ENCODE measurements at places on chromosomes 13 and 19.

DNA sequence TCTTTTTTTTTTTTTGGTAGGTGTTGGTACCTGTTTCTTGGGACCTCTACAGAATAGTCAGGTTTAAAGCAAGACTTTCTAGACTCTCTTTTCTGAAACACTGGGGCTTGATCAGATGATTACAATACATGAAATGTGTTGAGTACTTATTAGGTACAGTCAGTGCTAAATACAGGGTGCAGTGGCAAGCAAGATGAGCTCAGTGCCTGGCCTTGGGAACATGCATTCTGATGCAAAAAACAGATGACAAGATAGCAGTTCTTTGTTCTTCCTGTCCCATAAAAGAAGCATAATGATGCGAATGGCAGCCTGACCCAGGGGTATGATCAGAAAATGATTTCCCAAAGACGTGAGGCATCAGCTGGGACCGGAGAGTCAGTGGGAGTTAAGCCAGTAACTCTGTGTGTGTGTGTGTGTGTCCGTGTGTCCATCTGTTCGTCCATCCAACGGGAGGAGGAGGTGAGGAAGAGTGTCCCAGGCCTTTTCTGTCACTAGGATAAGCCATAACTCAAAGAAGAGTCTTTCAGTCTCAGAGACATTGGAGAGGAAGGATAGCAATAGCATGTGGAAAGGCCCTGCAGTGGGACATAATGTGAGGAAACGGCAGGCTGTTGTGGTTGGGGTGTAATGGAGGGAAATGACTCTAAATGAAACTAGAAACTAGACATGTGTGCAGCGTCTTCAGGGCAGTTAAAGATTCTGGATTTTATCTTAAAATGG lies 32.2 kb downstream of the SLAIN1 start:
- DNase-seq = no peak

DNA sequence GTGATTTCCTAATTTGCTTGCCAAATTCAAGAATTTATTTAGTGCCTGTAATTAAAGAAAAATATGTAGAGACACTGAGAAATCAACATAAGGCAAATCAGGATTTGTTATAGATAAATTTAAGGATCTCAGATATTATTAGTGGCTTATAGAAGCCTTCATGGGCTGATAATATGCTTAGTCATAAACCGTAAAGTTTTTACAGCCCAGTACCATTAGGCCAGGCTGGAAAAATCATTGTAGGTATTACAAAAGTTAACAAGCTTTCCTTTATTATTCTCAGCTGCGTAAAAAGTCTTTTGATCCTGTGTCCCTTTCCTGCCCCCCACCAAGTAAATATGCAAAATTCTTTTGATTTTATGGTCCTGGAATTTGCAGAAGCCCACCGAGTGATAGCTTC lies 58.2 kb downstream of the SLITRK6 start:
- DNase-seq = no peak

DNA sequence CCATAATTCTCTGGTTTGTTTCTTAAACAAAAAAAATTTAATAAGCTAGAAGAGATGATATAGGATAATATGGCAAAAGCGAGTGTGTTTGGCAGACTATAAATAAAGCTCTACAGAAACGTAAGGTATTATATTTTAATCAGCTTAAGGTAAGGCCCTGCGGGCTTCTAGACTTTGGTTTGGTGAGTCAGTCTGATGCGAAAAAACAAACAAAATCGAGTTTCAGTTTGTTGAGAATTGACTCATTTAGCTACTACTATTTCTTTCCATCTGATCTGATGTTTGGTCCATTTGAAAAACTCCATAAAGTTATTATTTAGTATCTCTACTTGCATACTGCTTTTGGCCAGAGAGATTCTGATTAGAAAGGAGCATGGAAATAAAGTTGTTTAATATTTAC lies 138.0 kb downstream of the MIPEP start:
- no peak for DNase-seq

GRCh38 chr19:9935506-9936325 lies 599 bp downstream of the OLFM2 start:
- peak; percentile 31 for DNase-seq

DNA sequence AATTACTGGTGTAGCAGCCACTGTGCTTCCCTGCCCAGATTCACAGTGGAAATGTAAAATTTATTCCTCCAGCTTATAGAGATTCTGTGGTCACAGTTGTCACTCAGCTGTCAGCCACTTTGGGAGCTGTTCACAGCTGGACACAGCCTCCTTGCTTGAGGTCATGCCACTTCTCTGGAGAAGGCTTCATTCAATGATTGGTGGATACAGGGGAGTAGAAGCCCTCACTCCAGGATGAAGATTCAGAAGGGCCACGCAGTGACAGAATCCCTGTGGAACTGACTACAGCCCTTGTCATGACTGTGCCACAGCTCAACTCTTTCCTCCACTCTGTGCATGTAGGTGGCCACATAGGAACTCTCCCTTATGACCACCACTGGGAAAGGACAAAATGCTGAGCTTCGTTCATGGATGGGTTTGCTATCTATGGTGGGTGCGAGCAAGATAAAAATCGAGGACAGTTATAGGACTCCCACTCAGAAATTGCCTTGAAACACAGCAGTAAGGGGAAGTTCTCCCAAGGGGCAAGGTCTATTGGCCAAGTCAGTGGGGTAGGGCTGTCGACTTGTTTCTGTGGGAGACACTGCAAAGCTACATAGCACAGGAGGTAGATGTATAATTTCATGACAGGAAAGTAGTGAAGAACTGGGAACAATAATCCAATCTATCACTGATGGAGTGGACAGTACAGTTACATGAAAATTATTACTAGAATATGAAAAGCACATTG lies 98.7 kb downstream of the CCNA1 start:
- DNase-seq = no peak

GRCh38 chr19:10259162-10259905 lies 7.3 kb downstream of the MRPL4 start:
- DNase-seq = peak; percentile 74

GRCh38 chr13:89816404-89816803 lies 1531.1 kb upstream of the MIR17HG start:
- no peak for DNase-seq

DNA sequence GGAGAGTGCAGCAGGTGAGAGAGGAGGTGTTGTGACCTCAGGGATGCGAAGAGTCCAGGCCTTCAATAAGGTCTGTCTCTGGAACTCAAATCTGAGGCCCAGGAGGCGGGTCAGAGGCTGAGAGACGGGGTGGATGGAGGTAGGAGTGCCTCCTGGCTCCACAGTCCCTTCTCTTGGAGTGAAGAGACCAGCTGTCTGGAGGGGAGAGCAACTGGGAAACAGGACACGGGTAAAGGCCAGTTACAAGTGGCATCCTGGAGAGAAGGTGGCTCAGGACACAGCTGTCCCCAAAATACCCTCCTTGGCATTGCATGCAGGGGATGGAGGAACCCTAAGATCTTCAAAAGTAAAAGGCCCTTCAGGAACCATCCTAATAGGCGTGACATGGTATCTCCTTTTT lies 19.2 kb downstream of the PDE4A start:
- DNase-seq = no peak

DNA sequence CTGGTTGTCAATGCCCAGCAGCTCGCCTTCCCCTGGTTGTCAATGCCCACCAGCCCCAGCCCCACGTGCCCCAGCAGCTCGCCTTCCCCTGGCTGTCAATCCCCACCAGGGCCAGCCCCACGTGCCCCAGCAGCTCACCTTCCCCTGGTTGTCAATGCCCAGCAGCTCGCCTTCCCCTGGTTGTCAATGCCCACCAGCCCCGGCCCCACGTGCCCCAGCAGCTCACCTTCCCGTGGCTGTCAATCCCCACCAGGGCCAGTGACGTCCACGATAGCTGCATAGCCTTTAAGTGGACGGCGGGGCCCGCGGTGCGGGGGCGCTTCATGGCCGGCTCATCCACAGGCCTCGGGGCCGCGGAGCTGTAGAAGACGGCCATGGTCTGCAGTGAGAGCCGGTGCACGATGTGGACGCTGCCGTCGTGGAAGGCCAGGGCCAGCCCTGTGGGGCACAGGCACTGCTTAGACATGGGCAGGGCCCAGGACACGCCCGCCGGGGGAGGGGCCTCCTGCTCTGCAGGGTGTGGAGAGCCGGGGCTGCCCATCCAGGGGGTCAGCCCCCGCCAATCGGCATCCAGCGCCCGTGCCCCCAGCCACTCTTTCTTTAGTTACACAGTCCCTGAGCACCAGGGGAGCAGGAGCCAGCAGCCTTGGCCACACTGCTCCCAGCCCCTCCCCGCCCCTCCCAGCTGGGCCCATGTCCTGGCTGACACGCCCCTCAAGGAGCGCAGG lies 13.1 kb downstream of the MED16 start:
- no peak for DNase-seq

DNA sequence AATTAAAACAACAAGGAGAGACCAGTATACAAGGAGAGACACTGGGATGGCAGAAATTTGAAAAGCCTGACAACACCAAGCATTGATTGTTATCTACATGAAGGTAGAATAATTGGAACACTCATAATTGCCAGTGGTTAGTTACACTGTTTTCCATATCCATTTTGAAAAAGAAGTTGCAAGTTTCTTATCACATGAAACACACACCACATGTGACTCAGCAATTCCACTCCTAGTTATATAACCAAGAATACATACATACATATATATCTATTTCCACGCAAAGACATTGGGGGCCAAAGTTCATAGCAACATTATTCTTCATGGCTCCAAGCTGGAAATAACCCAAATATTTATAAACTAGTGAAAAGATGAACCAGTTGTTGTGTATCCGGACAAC lies 15.2 kb upstream of the PABPC3 start:
- no peak for DNase-seq

DNA sequence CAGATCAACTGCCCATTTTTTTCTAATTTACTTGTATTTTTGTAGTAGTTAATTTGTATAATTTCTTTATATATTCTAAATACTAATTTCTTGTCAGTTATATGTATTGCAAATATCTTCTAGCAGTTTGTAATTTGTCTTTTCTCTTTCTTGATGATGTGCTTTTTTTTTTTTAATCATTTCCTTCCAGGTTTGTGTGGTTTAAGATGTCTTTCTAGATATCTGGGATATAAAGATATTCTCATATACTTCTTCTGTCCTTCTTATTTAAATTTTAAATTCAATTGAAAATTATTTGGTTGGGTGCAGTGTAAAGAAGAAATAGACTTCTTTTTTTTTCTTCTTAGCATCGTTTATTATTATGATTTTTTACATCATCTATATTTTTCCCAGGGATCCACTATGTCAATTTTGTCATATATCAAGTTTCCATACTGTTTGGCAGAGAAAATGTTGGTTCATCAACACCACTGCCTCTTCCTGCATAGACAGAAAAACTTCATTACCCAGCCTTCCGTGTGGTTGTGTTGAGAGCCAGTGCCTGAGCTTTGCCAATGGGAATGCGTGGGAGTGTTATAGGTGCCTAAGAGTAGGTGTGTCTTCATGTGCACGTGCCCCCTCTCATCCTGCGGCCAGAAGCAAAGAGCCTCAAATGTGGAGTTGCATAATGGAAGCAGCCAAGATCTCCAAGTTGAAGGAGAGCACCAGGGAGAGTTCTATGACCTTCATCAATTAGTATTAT lies 15.8 kb downstream of the CPB2 start:
- DNase-seq = no peak

- DNase-seq = no peak
Observed at GRCh38 chr13:20303636-20304035, 71.5 kb upstream of the GJB6 start.

DNA sequence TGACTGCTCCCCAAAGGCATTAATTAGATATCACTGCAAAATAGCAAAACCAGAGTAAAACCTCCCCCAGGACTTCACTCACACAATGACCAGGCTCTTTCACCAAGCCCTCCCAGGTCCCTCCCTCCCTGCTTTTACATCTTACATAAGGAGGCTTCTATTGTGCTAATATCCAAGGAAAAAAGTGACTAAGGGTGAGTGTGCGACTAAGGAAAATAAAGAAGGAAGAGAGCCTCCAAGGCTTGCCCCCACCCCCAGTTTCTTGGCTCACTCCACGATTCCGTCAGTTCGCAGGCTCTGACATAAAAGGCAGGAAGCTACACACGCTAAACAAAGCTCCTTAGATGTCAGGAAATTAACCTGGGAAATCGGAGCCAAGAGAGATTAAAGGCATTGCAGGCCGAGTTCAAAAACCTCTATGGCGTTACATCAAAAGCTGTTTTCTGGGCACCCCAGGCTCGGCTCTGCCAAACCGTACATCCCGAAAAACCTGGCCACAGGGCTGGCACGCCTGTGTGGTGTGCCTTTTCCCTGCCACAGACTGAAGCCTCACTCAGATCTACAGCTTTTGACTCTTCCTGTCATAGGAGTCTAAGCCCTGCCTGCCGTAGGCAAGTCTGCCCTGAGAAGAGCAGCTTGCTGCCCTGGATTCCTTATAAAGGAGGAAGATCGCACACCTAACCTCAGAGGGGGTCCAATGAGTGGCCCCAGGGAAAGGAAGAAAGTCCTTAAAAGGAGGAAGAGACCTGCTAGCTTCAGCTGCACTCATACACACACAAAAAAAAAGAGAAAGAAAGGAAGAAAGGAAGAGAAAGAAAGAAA lies 67.0 kb upstream of the SERP2 start:
- peak; percentile 77 for DNase-seq

DNA sequence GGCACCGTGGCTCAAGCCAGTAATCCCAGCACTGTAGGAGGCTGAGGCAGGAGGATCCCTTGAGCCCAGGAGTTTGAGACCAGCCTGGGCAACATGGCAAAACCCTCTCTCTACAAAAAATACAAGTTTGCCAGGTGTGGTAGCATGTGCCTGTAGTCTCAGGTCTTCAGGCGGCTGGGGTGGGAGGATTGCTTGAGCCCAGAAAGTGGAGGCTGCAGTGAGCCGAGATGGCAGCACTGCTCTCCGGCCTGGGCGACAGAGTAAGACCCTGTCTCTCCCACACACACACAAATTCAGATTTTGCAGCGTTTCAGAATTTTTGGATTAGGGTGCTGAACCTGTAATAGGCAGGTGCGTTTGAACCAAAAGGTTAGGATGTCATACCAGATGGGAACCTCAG lies 2.2 kb downstream of the RPS11 start:
- no peak for DNase-seq

DNA sequence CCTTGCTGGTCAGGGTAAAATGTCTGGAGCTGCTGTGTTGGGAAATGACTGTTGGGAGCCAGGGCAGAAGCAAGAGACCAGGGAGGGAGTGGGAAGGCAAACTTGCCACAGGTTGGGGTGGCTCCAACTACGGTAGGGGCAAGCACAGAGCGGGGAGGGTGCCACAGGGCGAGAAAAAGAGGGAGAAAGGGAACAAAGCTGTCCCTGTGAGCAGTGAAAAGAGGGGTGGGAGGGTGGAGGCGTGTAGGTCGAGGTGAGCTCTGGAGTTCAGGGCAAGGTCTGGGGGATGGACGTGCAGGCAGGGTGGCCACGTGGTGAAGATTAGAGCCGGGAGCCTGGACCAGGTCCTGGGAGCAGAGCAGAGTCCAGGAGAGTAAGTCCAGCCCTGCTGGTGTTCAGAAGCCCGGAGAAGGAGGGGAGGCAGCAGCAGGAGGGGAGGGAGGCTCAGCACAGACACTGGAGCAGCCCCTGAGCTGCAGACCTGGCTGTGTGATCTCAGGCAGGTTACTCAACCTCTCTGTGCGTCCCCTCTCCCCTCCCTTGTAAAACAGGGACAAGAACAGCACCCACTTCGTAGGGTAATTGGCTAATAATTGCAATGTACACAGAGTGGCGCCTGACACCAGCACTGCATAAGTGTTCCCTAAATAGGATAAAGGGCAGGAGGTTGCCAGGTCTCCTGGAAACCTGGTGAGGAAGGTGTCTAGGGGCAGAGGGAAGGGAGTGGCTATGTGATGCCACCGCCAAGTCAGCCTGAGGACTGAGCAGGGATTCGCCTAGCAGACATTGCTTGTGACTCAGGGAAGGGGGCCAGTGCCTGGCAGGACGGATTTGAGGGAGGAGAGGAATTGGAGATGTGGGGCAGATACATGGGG lies 3.2 kb upstream of the POLR2E start:
- DNase-seq = no peak
